Stimulated activated CD8-positive, alpha-beta memory T cell treated with anti-CD3 and anti-CD28 coated beads, Interleukin-4, amount 100 ng/mL, for 4 hours (primary cell): ENCODE measurements at places on chromosomes 3 and 15.
A peak's percentile ranks its signal among the peaks of the same experiment; 100 is the strongest.

GRCh38 chr15:88378188-88378637 lies 89.0 kb downstream of the MRPL46 start:
- no peak for DNase-seq

GRCh38 chr15:53759411-53759931 lies at the start of gene WDR72:
TSS of gene WDR72 (minus strand) at chr15:53759663. CDS start at chr15:53733149, 26,514 bp downstream.
- DNase-seq = no peak

- DNase-seq = no peak
Measured at GRCh38 chr15:45640616-45641015, 5.8 kb downstream of the SQOR start.

- DNase-seq = no peak
Measured at GRCh38 chr15:101579631-101580163, 72.5 kb downstream of the TM2D3 start.

DNA sequence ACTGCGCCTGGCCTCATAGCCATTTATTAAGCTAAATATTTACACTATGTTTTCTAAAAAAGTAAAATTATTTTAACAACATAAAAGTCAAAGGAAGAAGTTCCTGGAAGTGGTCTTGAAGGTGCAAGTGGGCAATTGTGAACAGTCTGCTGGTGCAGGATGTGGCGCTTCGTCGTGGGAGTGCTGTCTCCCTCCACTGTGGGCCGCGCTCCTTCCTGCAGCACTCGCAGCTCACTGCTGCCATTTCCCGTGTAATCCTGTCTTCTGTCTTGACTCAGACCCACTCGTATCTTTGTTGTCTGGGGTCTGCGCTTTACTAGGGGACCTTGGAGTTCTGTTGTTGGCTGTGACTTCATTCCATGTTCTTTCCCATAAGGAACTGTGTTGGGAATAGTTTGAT lies 56.3 kb downstream of the APBA2 start:
- DNase-seq = peak; percentile 34

DNA sequence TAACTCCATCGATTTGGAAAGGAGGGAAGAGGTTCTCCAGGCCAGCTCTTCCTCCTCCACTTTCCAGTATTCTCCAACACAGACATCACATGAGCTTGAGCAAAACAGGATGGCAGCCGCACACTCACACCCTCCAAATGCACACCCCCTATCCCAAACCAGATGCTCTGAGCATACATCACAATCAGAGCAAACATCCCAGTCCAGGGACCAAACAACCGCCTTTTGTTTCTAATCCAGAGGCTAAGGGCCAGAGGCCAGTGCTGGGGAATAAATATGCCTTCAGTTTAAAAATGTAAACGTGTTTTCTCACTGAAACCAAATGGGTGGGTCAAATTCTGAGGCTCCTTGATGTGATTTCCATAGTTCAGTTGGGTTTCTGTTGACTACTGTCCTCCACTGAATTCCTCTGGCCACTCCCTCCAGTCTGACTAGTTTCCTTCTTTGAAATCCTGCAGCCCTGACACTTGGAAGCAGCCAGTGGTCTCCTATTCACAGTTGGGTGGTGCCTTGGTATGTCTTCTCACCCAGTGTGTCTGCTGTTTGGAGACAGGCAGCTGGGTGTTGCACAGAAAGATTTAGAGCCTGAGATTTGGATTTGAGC lies 19.2 kb upstream of the MFGE8 start:
- DNase-seq = no peak

- DNase-seq = no peak
Measured at GRCh38 chr15:83565553-83566159, 88.3 kb upstream of the ADAMTSL3 start.

GRCh38 chr3:115092220-115092791 lies 54.8 kb downstream of the ZBTB20 start:
- peak; percentile 18 for DNase-seq

GRCh38 chr3:72434296-72434695 lies 413.9 kb downstream of the SHQ1 start:
- DNase-seq = no peak

DNA sequence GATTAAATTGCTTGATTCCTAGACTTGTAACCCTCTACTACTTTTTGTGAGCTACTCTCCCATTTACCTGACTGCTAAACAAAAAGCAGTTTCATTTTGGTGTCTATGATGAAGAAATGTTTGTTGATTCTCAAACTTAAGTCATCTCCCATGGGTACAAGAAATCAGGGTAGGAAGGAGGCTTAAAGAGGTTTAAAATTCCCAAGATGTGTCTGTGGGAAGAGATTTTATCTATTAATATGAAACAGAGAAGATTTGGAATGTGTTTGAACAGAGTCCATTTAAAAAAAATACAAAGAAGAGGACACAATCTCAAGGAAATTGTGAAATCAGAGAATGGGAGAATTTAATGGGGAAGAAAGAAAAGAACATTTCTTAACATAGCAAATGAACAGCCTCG lies 14.8 kb downstream of the P3H2 start:
- no peak for DNase-seq

GRCh38 chr3:50163572-50164455 lies 8.7 kb downstream of the SEMA3F start:
- DNase-seq = no peak
